NCI-H460 (cell line): ENCODE measurements at places on chromosomes 1 and 21. TPM values are rescaled to one million over a fixed set of nuclear protein-coding genes. Genes with fewer than 3 reads are reported as not detected.

DCDC2B gene
- not detected in 2 replicates for total RNA-seq

DNASE2B gene
- not detected in 2 replicates for total RNA-seq

TBX15 gene
- total RNA-seq = not detected in 2 replicates

- no peak for DNase-seq
Measured at GRCh38 chr1:70103770-70104169, 101.6 kb downstream of the LRRC40 start.

- DNase-seq = no peak
Measured at GRCh38 chr1:40844887-40845878, 17.0 kb downstream of the CITED4 start.

DNA sequence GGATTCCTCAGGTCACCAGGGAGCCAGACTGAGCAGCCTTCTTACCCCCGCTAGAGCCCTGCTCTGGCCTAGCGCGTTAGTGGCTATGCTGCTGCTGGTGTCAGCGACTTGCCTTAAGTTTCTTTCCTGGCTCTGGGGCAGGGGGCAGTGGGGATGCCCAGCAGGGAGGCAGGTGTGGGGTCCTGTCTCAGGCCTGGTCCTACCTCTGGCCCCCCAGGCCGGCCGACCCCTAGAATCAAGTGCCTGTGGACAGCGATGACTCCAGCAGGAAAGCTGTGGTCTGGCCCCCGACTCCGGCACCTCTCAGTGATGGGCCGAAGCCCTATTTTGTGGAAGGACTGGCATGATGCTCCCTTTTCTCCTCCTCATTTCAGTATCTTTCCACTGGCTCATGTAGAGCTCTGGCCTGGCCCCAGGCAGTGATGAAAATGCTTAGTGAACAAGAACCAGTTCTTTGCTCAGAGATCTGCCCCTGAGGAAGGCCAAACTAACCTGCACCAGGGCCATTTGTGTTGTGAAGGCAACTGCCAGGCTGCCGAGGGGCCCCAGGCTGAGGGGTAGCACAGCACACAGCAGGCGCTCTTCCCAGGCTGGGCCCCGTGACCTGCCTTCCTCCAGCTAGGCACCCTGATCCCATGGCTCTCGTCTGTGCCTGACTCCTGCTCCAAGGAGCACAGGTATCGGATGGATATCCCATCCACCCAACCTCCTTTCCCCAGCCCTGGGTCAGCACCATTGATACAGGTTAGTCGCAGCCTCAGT lies 23.7 kb downstream of the MRPL37 start:
- DNase-seq = no peak

DNA sequence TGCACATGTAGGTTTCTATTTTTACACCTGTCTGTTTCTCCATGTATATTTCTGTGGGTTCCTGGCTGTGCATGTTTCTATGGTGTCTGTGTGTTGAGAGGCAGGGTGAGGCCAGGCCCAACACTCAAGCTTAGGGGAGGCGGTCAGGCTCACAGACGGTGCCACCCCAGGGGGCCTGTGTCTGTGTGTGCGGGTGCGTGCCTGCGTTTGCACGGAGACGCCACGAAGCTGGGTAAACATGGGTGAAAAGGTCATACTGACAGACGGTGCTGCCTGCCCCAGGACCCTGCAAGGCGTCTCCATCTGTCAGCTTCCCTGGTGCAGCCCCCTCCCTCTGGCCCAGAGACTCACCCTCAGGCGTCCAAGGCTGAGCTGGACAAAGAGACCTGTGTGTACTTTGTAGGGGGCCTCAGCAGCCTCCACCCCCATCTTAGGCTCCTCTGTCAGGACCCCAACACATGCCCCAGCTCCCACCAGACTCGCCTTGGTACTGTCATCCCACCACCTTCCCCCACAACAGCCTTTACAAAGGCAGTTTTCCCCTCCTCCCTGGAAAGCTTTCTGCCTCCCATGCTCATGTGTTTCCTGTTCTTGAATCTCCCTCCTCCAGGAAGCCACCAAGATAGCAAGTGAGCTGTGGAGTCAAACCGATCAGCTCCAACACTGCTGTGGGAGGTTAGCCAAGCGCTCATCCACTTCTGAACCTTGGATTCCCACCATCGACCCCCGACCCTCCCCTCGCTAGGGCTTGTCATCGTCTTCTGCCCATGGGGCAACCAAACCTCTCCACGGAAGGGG lies 34.1 kb downstream of the PTPRF start:
- DNase-seq = no peak

- no peak for DNase-seq
Measured at GRCh38 chr1:30928789-30929134, 20.2 kb upstream of the SDC3 start.

DNA sequence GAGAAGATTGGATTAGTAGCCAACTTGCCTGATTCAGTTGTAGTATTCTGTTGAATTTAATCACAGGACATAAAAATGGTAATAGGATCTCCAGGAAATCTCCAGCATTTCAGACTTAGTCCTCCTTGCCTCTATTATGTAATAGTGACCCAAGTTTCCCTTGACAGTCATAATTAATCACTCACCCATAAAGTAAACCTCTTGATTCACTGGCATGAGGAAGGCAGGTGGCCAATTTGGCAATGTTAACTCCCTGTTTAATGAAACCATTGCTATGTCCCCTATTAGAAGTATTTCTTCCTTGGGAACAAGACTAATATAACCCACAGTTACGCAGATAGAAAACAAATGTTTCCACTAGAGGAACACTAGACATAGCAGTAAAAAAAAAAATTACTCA lies 604.8 kb upstream of the CXADR start:
- no peak for DNase-seq
